ENCODE measurements at places on chromosomes 11 and 22. TPM values are rescaled to one million over a fixed set of nuclear protein-coding genes. Genes with fewer than 3 reads are reported as not detected.

Gene MYOD1
- not detected for total RNA-seq

DNA sequence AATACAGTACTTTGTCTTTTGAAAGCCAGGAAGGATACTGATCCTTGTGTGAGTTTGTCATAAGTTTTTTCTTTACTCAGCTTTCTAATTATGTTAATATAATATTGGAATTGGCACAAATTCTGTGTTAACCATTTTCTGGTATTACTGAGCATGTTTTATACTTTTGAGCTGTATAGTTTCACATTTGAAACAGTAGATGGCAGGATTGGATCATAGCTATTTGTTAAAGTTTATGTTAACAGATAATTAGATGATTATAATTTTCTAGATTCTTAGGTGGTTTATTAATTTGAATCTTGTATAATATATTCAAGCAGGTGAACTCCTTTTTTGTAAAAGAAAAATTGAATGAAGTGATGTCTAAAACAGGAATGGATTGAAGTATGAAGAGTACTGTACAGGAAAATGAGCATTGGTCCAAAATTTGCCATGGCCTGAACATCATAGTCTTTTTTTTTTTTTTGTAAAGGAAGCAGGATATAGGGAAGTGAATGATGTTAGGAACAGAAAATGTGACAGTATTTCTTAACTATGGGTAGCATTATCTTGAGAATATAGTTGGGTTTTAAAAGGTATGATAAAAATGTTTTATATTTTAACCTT, 102.0 kb downstream of the CYP2R1 start:
- DNase-seq = peak; percentile 49

GRCh38 chr11:108752297-108752751, 87.5 kb downstream of the DDX10 start:
- DNase-seq = no peak

- DNase-seq = no peak
These were observed 55.2 kb downstream of the RELT start for GRCh38 chr11:73431396-73431795.

GRCh38 chr11:50333861-50334260, 301.2 kb downstream of the OR4C45 start:
- no peak for DNase-seq

Gene LINC01488
- not detected for total RNA-seq

- DNase-seq = no peak
These were observed 989.1 kb downstream of the FAM181B start for GRCh38 chr11:81744336-81745116.

Gene OR51B5
- total RNA-seq = not detected

Gene C11orf52
- 0.47 TPM for total RNA-seq

DNA sequence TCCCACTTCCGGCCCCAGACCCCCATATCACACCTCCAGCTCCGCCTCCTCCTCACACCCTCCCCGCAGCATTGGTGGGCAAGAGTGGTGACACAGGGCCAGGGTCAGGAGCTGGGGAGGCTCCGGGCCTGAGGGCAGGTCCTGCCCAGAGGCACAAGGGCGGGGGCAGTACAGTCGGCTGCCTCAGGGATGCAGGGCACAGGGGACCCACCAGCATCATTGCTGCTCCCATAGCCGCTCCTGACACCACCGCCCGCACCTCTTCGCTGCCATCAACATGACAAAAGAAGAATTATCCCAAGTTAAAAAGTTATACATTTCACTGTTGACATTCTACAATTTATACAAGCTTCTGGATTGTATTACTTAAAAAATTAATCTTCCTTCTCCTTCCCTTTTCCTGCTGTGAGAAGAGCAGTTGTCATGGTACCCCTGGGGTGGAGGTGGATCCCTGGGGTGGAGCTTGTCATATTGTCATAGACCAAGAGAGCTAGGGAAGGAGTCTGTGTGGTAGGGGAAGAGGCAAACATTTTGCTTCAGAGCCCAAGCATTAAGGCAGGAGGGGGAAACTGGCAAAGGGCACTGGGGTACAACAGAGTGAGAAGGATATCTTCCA, 4.1 kb downstream of the SBF2 start:
- DNase-seq = no peak

- no peak for DNase-seq
These were observed 22.0 kb upstream of the FIBIN start for GRCh38 chr11:26971961-26972360.

Gene COMMD9
- total RNA-seq = 50.5 TPM

- no peak for DNase-seq
These were observed 4.6 kb downstream of the AP5B1 start for GRCh38 chr11:65776196-65776595.

- DNase-seq = no peak
These were observed 35.6 kb downstream of the ASRGL1 start for GRCh38 chr11:62372871-62373270.

DNA sequence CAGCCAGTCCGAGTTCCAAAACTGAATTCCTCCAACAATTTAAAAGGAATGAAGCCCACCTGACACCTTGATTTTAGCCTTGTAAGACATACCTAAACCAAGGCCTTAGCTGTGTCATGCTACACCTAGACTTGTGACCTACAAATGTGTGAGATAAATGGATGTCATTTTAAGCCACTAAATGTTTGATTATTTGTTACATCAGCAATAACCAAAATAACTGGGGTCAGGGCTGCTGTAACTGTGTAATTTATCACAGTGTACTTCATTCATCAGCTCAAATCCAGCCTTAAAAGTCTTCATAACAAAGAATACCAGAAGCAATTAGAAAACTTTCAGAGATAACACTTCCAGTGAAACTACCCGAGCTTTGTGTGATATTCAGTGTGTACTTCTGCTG, 673.0 kb upstream of the ANO3 start:
- no peak for DNase-seq

Gene MUC15
- total RNA-seq = not detected

DNA sequence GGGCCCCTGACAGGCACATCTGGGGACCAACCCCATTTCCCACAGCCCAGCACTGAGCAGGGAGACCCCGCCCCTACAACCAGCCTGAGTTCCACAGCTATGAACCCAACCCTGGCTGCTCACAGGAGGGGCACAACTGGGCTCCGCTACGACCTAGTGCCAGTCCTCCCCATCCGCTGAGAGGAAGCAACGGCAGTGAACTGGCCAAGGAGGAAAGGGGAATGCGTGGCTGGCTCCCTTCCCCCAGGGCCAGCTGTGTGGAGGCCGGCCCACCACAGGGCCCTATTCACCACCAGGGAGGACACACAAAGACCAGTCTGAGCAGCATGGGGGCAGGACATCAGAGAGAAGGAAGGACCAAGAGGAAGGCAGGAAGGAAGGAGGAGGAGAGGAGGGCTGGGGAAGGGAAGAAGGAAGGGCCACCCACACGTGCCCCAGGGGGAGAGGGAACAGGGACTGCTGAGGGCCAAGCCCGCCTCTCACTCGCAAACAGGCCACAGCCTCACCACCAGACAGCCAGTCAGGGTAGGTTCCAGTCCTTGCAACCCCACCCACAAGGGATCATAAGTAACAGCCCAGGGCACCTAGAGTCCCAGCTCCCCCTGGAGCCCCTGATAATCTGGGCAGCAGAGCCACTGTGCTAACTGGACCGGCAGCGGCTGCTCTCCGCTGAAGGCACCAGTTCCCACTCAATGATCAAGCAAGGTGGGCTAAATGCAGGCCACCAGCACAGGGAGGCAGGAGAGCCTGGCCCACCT, 8.5 kb upstream of the GAL3ST1 start:
- peak; percentile 53 for DNase-seq

Gene TREH
- total RNA-seq = not detected

Gene KRTAP5-8
- not detected for total RNA-seq

DNA sequence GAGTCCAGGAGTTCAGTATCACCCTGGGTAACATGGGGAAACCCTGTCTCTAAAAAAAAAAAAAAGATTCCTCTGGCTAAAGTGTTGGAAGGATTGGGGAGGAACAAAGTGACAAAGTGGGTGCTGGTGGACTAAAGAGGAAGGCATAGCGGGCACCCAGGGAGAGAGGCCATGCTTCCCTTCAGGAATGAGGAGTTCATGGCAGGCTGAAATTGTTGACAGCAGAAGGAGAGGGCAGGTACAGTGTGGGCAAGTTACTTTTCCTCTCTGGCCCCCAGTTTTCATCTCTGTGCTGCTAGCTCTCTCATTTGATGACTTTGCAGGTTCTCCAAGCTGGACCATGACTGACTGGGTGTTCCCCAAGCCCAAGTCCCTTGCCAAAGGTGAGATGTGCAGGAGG, 4.4 kb upstream of the SYT13 start:
- DNase-seq = no peak

Gene RHOD
- 24.5 TPM for total RNA-seq

- DNase-seq = no peak
These were observed 37.8 kb downstream of the MRE11 start for GRCh38 chr11:94455861-94456260.

GRCh38 chr22:48778308-48779195, 1049.1 kb downstream of the BRD1 start:
- DNase-seq = no peak

GRCh38 chr11:102268083-102268984, 49.0 kb upstream of the BIRC3 start:
- peak; percentile 68 for DNase-seq

Gene PGR
- total RNA-seq = not detected
